NCI-H526 treated with DMSO at 0.1 percent for 48 hours (cell line): ENCODE measurements at places on chromosomes 4 and X.
A peak's percentile ranks its signal among the peaks of the same experiment; 100 is the strongest.

GRCh38 chrX:11579636-11580600 lies 85.8 kb downstream of the ARHGAP6 start:
- DNase-seq, result no peak

DNA sequence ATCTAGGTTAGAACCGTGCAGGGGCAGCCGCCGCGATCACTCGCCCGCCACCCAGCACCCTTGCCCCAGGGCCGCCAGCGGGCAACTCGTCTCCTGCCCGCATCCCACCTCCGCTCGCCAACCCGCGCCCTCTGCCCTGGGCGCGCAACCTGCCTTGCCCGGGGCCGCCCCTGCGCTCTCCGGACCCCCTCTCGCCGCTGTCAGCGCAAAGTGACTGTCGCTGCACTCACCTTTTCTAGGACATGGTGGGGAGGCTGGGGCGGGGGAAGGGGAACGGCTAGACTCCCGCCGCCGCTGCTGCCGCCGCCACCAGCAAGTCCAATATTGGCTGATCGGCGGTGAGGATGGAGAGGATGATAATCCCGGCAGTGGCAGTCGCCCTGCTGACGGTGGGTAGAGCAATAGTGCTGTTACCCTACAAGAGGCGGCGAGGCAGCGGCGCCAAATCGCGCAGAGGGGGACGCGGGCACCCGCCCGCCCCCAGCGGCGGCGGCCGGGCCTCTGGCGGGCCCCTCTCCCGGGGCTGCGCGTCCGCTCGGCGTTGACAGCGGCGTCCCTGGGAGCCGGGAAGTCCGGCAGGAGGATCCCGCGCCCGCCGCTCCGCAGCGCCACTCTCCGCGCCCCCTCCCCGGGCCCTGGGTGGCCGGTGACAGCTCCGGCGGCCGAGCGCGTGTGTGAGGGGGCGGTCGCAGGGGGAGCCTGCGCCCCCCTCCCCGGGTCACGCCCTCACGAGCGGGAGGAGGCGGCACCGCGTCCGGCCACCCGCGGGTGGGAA lies 2.3 kb upstream of the NR3C2 start:
- DNase-seq, result peak; percentile 20

- DNase-seq, result no peak
Observed at GRCh38 chrX:142860944-142861343, 164.8 kb upstream of the SPANXN4 start.

- DNase-seq, result no peak
Observed at GRCh38 chrX:11967986-11968869, 170.0 kb upstream of the FRMPD4 start.

GRCh38 chr4:59024257-59024656 lies 1914.1 kb upstream of the IGFBP7 start:
- no peak for DNase-seq

DNA sequence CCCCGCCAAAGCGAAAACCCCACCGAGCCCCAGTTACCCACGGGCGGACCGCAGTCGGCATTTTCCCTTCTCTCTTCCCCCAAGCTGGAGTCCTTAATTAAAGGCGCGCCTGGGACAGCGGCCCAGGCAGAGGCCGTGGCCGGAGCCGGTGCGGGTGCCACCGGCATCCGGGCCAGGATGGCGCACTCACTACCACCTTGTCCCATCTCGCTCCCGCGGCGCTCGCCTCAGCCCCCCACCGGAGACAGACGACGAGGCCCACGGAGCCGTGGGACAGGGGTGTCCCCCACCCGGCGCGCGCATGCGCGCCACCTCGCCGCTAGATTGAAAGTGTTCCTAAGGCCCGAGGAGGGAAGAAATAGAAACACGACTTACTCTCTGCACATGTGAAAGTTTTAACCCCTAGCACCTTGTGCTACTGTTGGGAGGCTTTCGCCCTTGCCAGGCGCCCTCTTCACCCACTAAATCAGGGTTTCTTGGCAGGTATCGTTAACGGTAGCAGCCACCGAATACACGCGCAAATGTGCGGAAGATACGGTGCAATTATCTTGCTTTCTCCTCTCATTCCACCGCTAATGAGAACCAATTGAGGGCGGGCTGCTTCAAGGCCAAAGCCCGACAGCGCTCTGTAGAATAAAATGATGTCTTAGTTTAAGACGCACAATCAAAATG lies 64.3 kb upstream of the CCDC160 start:
- no peak for DNase-seq

- DNase-seq, result no peak
Observed at GRCh38 chr4:145852256-145852839, 86.3 kb downstream of the ZNF827 start.

- DNase-seq, result no peak
Observed at GRCh38 chr4:150479657-150480056, 102.3 kb upstream of the MAB21L2 start.

DNA sequence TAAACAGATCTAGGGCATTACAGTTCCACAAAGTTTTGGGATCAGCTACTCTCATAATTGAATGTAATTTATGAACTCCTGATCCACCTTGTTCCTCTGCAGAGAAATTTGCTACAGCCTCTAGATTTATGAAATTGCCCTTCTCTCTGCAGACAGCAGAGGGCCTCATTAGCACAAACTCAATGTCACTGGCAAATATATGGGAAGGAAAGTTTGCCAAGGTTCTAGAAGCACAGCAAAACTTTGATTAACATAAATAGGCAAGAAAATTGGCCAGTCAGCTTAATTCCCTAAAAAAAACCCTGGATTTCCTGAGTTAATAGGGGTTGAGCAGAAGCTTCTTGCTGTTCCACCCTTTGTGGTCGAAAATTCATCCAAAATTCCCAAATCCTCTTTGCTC lies 31.5 kb downstream of the PRPS1 start:
- peak; percentile 3 for DNase-seq

DNA sequence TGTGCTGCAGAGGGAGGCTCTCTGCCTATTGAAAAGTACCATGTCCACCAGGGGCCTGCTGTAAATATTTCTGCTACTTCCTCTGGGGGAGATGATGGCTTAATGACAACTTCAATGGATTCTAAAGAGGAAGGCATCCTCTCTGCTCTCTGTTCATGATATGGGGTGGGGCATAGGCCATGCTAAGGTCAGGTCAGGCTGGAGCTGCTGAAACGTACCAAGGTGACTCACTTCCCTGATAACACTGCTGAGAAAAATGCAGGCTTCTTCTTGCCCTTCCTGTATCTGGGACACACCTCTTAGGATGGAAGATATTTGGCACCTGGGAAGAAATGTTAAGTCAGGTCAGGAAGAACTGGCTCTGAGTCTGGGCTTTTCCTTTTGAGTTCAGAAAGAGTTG lies 31.5 kb downstream of the HS3ST1 start:
- DNase-seq, result no peak

GRCh38 chr4:148770848-148771247 lies 328.6 kb upstream of the NR3C2 start:
- no peak for DNase-seq

GRCh38 chrX:30895370-30895769 lies 6.3 kb upstream of the TAB3 start:
- DNase-seq, result no peak

DNA sequence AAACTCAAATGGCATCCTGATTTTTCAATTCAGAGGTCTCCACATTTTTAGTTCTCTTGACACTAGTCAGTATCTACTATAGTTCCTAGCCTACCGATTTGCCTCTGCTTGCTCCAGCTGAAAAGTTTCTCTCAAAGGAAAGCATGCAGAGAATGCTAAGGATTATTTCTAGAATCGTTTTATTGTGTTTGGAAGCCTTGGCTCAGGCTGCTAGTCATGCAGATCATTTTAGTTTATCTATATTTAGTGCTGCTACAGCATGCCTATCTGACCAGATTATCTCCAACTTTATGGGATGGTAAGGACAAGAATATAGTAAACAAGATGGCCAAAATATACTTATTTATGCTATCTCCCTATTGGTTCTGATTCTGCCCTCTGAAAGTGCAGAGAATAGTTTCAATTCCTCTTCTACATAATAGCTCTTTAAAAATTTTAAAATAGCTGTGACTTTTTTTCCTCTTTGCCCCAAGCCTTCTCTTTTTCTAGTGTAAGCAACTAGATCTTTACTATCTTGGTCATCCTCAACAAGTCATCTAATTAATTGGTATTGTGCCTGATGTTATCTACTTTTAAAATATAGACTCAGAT lies 15.7 kb upstream of the DRP2 start:
- no peak for DNase-seq

- peak; percentile 0 for DNase-seq
Observed at GRCh38 chrX:66408507-66408906, 230.4 kb downstream of the EDA2R start.

GRCh38 chr4:132312521-132312920 lies 836.6 kb upstream of the PCDH10 start:
- no peak for DNase-seq
